Activated naive CD8-positive, alpha-beta T cell treated with anti-CD3 and anti-CD28 coated beads for 36 hours (primary cell): ENCODE measurements at places on chromosomes 6 and 20.

- DNase-seq = no peak
These were observed 146.8 kb downstream of the EYA2 start for GRCh38 chr20:47041396-47041899.

- DNase-seq = no peak
These were observed 888.8 kb downstream of the QKI start for GRCh38 chr6:164303102-164303964.

GRCh38 chr20:4656491-4656890, 65.2 kb upstream of the PRND start:
- DNase-seq = no peak

- no peak for DNase-seq
These were observed 64.5 kb downstream of the LIN28B start for GRCh38 chr6:105021399-105021798.

DNA sequence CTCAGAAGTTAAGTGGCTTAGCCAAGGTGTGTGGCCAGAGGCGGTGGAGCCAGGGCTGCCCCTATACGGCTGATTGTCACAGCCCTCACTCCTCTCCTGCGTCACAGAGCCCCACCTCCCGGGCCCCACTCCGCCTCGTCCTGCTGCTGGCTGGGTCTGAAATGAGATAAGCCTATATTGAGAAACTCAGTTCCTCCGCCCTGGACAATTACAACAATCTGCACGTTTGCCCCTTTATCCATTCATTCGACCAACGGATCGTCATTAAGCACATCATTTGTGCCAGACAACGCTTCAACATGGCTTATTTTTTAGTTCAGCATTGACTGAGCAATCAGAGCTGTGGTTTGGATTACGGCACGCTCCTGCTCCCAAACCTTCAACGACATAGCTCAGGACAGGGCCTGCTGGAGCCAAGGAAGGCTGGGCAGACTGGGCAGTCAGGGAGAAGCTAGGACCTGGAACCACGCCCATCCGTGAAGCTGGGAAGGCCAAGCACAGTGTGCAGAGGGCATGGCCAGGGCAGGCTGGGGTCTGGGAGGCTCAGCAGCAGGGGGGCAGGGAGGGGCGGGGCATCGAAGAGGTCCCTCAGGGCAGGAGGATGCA, 16.6 kb upstream of the EZR start:
- no peak for DNase-seq

DNA sequence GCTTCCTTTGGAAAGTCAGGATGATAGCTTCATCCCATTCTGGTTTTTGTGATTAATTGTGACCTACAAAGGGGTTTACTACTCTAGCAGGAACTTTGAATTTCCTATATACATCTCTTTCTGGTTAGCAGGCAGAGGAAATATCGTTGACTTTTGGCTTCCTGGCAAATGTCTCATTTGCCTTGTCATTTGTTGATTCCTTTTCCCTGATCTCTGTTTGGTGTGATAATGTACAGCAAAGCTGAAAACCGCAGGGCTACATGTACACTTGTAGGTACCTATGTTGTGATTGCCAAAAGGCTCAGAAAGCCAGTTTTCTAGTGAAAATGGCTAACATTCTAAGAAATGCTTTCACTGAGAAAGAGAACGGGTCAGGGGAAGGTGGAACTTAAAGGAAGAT, 44.3 kb downstream of the TOP1 start:
- DNase-seq = no peak

DNA sequence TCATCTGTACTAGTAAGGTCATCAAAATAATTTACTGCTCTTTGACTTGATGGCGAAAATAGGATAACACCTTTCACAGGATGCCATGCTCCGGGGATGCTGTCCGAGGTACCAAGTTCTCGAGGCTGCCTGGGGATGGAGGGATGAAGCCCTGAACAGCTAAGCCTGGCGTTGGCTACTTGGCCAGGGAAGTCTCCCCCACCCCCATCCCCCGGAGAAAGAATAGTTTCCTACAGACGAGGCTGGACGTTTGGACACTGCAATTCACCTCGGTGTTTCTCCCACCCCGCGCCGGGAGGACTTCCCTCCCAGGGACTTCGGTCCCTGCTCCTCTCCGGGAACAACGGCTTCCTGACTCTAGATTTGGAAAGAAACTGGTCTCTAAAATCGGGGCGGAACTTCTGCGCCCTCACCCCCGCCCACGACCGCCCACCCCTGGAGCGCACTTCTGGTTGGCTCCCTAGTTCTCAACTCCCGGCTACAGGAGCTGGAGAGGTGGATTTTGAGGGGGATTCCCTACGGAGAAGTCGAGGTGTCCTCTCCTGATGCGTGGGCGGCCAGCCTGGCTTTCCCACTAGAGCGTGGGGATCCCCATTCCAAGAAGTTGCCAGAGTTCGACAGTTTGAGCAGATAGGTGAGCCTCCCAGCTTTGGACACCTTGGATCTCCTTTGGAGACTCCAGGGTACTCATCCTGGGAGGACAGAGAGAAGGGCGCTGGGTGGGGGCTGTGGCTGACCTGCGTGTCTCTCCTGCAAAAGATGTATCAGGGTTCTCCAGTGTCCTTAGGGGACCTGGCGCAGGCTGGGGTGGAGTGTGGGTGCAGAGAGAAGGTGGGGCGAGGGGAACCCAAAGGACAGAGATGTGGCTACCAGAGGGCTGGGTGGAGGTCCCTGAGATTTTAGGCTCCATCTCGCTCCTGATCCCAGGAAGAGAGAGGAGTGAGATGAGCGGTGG, 1.1 kb downstream of the PCSK2 start:
- DNase-seq = no peak

GRCh38 chr20:47859278-47859677, 74.0 kb upstream of the SULF2 start:
- DNase-seq = no peak

GRCh38 chr6:99269207-99269606, 80.3 kb downstream of the FAXC start:
- DNase-seq = no peak

DNA sequence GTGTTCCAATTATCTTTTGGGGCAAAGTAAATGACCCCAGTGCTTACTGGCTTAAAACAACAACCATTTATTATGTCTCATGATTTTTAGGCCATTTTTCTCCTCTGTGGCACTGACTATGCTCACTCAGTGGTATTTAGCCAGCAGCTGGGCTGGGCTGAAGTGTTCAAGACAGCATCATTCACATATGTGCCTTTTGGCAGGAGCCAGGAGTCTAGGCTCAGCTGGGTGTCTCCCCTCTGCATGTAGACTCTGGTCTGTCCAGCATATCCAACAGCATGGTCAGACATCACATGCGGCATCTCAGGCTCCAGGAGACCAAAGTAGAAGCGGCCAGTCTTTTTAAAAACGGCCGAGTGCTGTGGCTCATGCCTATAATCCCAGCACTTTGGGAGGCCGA, 120.3 kb upstream of the TOP1 start:
- no peak for DNase-seq

DNA sequence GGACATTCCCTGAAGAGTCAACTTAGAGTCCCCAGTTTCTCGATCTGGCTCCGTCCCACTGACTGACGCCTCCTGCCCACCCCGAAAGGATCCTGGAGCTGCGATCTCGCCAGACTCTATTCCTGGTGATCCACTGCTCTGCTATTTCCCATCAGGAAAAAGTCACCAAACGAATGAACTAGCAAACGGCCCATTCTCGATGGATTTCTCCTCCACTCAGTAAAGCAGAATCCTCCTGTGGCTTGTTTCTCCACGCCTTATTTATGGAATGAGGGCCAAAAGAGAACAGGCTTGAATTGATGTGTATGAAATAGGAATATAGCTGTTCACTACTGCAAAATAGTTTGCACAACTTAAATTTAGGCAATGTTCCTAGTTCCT, 5.4 kb downstream of the NKX2-4 start:
- DNase-seq = no peak

- no peak for DNase-seq
These were observed 167.4 kb upstream of the THBS2 start for GRCh38 chr6:169420912-169421543.

GRCh38 chr20:57894096-57894495, 184.3 kb upstream of the PMEPA1 start:
- no peak for DNase-seq

- no peak for DNase-seq
These were observed 837 bp upstream of the MAD2L1BP start for GRCh38 chr6:43634702-43635303.

DNA sequence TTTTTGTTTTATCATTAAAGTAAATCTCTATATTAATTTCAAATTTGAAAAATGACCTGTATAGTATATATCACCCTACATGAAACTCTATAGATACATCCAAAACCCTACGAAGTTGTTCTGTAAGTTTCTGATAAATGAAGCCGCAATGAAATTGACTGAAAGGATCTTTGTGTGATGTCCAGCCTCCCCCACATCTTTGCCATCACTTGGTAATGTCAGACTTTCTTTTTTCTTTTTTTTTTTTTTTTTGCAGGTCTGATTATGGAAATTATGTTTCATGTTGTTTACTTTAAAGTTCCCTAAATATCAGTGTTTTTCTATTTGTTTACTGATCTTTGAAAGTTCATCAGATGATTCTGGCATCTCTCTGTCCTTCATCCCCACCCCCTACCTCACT, 155.6 kb upstream of the CDH4 start:
- no peak for DNase-seq

DNA sequence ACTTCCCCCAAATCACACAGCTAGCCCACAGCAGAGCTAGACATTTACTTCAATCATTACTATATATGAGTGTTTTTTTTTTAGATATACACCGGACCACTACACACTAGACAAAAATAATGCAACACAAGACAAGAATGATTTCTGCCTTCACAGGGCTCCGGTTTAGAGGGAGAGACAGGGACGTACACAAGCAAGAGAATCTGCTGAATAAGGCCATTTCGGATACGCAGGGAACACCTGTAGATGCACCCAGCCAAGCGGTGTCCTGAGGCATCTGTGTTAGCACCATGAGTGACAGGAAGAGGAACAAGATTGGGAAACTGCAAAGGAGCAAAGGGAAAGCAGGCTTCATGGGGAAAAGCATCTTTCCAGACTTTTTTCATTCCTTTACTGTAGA, 45.7 kb downstream of the HS3ST5 start:
- DNase-seq = no peak

GRCh38 chr20:46946181-46946624, 51.6 kb downstream of the EYA2 start:
- DNase-seq = no peak

DNA sequence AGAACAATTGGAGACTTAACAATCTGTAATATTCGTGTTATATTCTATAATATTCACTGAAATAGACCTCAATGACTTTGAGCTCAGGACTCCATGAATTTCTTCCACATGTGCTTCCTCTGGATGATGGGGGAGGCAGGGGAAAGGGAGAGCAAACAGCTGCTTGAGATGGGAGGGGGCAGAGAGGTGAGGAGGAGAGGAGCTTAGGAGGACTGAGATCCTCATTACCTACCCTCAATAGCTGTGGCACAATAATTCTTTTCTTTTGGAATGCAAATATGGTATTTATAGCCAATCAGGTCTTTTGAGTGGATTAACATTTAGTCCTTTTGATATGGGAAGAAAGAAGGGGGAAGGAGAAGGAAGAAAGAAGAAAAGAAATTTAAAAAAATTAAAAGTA, 64.1 kb upstream of the ZNF217 start:
- DNase-seq = no peak

GRCh38 chr20:9186396-9186795, 117.5 kb downstream of the PLCB4 start:
- DNase-seq = no peak

DNA sequence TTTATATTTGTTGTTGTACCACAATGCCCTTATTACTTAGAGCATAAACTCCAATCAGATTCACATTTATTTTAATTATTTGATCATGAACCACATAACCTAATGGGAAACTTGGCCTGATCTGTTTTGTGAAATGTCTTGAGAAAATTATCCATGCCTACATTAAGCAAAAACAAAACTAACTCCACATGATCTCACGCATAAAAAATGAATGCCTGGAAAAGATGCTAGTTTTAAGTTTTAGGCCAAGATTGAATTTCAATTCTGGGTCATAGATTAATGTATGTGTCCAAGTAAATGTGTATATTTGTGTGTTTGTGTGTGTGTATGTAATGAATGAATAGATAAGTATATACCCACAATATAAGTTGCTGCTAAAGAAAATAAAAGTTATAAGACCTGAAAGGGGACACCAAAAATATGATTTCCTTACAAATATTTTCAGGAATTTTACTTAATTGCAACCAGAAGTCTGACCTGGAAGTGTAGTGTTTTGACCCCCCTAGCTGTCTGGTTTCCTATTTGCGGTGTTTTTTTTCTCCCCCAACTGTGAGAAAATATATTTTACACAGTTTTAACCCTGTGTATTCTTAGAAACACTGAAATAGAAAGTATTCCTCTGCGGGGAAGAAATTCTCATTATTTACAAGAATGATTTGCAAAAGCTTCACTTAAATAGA, 97.2 kb downstream of the JAG1 start:
- no peak for DNase-seq

DNA sequence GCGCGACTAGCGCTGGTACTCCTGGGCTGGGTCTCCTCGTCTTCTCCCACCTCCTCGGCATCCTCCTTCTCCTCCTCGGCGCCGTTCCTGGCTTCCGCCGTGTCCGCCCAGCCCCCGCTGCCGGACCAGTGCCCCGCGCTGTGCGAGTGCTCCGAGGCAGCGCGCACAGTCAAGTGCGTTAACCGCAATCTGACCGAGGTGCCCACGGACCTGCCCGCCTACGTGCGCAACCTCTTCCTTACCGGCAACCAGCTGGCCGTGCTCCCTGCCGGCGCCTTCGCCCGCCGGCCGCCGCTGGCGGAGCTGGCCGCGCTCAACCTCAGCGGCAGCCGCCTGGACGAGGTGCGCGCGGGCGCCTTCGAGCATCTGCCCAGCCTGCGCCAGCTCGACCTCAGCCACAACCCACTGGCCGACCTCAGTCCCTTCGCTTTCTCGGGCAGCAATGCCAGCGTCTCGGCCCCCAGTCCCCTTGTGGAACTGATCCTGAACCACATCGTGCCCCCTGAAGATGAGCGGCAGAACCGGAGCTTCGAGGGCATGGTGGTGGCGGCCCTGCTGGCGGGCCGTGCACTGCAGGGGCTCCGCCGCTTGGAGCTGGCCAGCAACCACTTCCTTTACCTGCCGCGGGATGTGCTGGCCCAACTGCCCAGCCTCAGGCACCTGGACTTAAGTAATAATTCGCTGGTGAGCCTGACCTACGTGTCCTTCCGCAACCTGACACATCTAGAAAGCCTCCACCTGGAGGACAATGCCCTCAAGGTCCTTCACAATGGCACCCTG, 1.6 kb downstream of the TPBG start:
- DNase-seq = no peak

GRCh38 chr6:67933278-67933677, 701.8 kb upstream of the ADGRB3 start:
- no peak for DNase-seq

DNA sequence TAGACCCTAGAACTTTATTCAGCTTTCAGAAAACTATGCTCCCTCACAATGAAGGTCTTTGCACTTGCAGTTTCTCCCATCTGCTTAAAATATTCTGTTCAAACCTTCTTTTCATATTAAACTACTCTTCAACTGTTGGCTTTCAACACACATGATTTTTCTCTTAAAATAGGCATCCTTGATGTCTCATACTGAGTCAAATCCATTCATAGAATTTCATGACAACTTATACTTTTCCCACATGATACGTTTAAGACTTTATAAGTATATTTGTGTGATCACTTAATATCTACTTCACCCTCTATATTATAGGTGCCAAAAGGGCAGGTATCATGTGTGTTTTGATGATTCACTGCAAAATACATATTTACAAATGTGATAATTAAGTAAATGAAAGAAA, 412.5 kb downstream of the MMUT start:
- DNase-seq = no peak
